ENCODE measurements at places on chromosomes 3 and 15.

GRCh38 chr15:71559098-71559497, 251.3 kb upstream of the NR2E3 start:
- H3K27me3 ChIP-seq, result no peaks in the 10 kb centered on the region
- no peaks in the 10 kb centered on the region for H3K36me3 ChIP-seq
- no peak overlapping the region for H3K4me3 ChIP-seq
- no peak for DNase-seq
- no peak overlapping the region for H3K27ac ChIP-seq

DNA sequence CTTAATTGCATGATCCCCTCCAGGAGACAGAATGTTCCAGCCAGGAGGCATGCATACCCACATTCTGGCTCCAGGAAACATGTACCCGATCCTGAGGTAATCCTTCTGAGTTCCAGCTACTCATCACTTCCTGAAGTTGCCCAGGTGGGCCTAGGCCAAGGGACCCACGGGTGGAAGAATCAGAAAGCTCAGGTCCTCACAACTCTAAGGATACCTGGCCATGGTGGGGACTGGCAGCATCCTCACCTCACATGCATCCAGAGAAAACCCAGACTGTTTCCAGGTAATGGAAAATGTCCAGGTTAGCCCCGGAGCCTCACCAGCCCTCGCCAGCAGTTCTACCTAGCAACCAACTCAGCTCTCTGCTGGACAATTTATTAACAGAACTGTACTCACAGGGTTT, 78.2 kb downstream of the DAPK2 start:
- no peak overlapping the region for H3K4me3 ChIP-seq
- peaks cover 58% of the 10 kb centered on the region for H3K4me1 ChIP-seq
- no peaks in the 10 kb centered on the region for H3K36me3 ChIP-seq
- no peak for DNase-seq
- no peaks in the 10 kb centered on the region for H3K27me3 ChIP-seq

- H3K4me3 ChIP-seq, result no peak overlapping the region
- no peaks in the 10 kb centered on the region for H3K27me3 ChIP-seq
- no peaks in the 10 kb centered on the region for H3K4me1 ChIP-seq
- H3K36me3 ChIP-seq, result no peaks in the 10 kb centered on the region
- H3K27ac ChIP-seq, result no peak overlapping the region
Observed at GRCh38 chr3:191502583-191502982, 41.6 kb downstream of the PYDC2 start.

DNA sequence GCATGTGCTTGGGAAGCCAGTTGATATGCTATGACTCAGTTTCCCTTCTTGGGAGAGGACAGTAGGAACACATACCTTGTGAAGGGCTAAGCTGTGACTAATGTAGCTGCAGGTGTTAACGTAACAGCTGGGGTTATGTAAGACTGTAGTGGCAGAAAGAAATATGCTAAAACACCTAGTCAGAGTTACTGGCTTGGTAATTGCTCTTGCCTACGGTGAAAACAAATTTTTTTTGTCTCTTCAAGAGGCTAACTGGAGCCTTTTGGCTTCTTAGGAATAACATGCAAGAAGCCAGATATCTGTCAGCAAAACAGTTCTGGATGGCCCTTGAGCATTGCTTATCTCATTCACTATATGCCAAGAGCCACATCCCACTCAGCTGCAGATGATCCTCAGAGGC, 1.4 kb downstream of the MAPKBP1 start:
- peak; percentile 25 for DNase-seq
- H3K27ac ChIP-seq, result peak overlapping the region; percentile 50
- peaks cover 2% of the 10 kb centered on the region for H3K36me3 ChIP-seq

GRCh38 chr3:53193466-53194209, 32.6 kb downstream of the PRKCD start:
- no peak for DNase-seq
- H3K36me3 ChIP-seq, result peaks cover 5% of the 10 kb centered on the region
- no peaks in the 10 kb centered on the region for H3K27me3 ChIP-seq
- no peak overlapping the region for H3K27ac ChIP-seq
- H3K4me1 ChIP-seq, result peaks cover 10% of the 10 kb centered on the region
- H3K4me3 ChIP-seq, result no peak overlapping the region

DNA sequence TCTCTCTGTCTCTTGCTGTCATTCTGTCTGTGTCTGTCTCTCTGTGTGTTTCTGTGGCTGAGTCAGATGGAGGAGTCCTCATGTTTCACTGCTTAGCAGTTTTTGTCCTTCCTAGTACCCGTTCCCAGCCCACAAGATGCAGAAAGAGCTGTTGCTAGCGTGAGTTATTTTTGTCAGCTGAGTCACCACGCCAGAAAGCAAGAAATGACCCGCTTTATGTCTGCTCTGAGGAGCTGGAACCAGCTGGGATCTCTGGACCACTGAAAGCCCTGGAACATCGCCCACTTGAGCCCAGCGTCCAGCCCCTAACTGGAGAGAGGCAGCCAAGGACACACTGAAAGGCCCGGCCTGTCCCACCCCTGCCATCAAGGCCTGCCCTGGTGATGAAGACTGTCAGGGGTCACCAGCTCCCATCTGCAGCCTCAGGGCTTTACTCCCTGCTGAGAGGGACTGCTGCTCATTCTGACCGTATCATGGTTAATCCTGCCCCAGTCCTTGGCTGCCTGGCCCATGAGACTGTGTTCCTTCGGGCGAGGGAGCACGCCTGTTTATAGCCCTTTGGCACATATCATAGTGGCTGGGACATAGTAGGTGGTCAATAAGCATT, 101.7 kb upstream of the TPM1 start:
- no peaks in the 10 kb centered on the region for H3K4me1 ChIP-seq
- H3K4me3 ChIP-seq, result no peak overlapping the region
- H3K27ac ChIP-seq, result peak overlapping the region; percentile 23
- H3K36me3 ChIP-seq, result no peaks in the 10 kb centered on the region

DNA sequence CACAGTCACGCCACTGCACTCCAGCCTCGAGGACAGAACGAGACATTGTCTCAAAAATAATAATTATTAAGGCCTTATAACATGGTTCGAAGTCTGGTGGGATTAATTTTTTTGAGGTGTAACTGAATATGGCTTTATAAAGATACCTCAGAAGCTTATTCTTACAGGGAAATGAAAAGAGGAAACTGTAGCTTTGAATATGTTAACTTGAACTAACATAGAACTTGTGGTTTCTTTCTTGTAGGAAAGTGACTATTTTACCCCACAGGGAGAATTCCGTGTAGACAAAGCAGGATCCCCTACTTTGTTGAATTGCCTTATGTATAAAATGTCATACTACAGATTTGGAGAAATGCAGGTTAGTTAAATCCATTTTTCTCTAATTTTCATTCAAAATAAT, 96.3 kb downstream of the STT3B start:
- H3K36me3 ChIP-seq, result peaks cover 22% of the 10 kb centered on the region
- no peaks in the 10 kb centered on the region for H3K4me1 ChIP-seq
- H3K27ac ChIP-seq, result no peak overlapping the region
- no peak overlapping the region for H3K4me3 ChIP-seq
- no peaks in the 10 kb centered on the region for H3K27me3 ChIP-seq

DNA sequence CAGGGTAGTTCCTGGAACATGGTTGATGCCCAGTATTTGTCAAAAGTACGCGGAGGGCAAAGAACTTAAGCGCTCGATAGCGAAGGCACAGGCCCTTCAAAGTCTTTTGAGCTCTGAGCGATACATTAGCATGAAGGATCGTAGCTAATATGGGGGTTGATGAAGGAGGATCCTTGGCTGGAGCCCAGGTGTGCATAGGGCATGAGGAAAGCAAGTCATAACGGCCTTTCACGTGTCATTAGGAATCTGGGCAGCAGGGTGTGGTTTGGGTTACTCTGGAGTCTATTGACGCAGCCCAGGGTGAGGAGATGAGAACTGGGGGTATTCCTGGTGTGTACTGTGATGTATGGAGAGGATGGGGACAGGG, 31.7 kb downstream of the SPINK8 start:
- H3K4me3 ChIP-seq, result peak overlapping the region; percentile 66
- H3K27ac ChIP-seq, result peak overlapping the region; percentile 99
- peaks cover 7% of the 10 kb centered on the region for H3K4me1 ChIP-seq
- H3K27me3 ChIP-seq, result no peaks in the 10 kb centered on the region
- DNase-seq, result peak; percentile 76
- H3K36me3 ChIP-seq, result peaks cover 2% of the 10 kb centered on the region

GRCh38 chr3:194598771-194599557, 34.3 kb downstream of the TMEM44 start:
- no peaks in the 10 kb centered on the region for H3K4me1 ChIP-seq
- DNase-seq, result no peak

GRCh38 chr15:67911727-67912126, 71.9 kb upstream of the RNU6-1 start:
- no peaks in the 10 kb centered on the region for H3K36me3 ChIP-seq
- no peaks in the 10 kb centered on the region for H3K4me1 ChIP-seq
- no peak overlapping the region for H3K4me3 ChIP-seq
- DNase-seq, result no peak
- H3K27me3 ChIP-seq, result no peaks in the 10 kb centered on the region
- no peak overlapping the region for H3K27ac ChIP-seq

DNA sequence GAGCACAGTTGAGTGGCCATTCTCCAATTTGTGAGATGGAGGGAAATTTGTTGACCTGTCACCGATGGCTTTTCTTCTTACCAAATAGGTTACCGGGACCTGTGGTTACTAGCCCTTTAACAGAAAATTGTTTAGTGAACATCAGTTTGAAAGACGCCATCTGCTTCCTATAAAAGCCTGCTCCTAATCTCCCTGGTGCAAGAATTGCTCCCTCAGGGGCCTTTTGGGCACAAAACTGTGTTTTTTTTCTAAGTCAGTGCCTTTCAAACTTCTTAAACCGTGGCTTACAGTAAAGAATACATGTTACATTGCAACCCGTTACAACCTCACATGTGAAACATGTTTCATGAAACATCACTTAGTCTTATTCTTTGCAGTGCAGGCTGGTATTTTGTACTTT, 15.0 kb downstream of the CACNA2D3 start:
- no peaks in the 10 kb centered on the region for H3K4me1 ChIP-seq
- DNase-seq, result no peak
- H3K36me3 ChIP-seq, result no peaks in the 10 kb centered on the region
- no peak overlapping the region for H3K27ac ChIP-seq
- no peak overlapping the region for H3K4me3 ChIP-seq
- H3K27me3 ChIP-seq, result peaks cover 2% of the 10 kb centered on the region

DNA sequence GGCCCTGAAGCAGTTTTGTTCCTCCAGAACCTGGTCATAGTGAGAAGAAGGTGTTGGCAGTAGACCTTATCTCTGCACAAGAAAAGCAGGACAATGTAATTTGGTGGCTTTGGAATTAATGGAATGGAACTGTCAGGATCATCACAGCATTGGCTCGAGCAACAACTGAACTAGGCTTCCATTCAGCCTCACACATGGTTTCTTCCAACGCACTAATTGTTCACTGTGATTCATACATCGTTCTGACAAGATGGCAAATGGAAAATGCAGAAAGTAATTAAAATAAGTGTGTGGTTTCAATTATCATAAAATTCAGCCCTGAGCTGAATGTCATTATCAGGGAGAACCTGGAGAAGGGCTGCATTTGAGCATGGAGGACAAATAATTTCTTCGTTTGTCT, 80.6 kb downstream of the MFSD1 start:
- DNase-seq, result no peak
- no peak overlapping the region for H3K4me3 ChIP-seq
- no peaks in the 10 kb centered on the region for H3K36me3 ChIP-seq
- no peaks in the 10 kb centered on the region for H3K4me1 ChIP-seq
- no peaks in the 10 kb centered on the region for H3K27me3 ChIP-seq
- no peak overlapping the region for H3K27ac ChIP-seq

GRCh38 chr3:46427916-46428833, 21.1 kb downstream of the CCRL2 start:
- no peaks in the 10 kb centered on the region for H3K27me3 ChIP-seq
- no peaks in the 10 kb centered on the region for H3K4me1 ChIP-seq
- H3K4me3 ChIP-seq, result no peak overlapping the region

DNA sequence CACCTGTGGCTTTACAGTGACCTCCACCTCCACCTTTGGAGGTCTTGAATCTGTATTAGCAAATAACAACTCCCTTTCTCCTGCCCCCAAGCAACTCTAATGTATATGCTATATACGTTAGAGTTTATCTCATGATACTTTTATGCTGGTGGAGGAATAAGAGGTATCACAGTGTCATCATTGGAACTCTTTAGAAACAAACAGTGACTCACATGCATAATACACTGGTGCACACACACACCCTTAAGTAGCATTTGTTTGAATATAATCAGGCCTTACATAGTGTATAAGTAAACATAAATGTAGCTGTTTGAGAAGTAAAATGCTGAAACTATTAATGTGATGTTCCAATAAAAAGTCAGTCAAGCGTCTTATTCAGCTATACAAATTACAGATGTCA, 280.2 kb upstream of the C2CD4B start:
- H3K27ac ChIP-seq, result peak overlapping the region; percentile 34
- DNase-seq, result no peak
- no peaks in the 10 kb centered on the region for H3K27me3 ChIP-seq
- H3K4me3 ChIP-seq, result no peak overlapping the region
- H3K36me3 ChIP-seq, result no peaks in the 10 kb centered on the region

GRCh38 chr3:183255348-183255730, 2.3 kb downstream of the B3GNT5 start:
- peak overlapping the region; percentile 99 for H3K27ac ChIP-seq
- peaks cover 17% of the 10 kb centered on the region for H3K36me3 ChIP-seq
- peak overlapping the region; percentile 98 for H3K4me3 ChIP-seq
- H3K27me3 ChIP-seq, result no peaks in the 10 kb centered on the region

- peak; percentile 19 for DNase-seq
- no peaks in the 10 kb centered on the region for H3K27me3 ChIP-seq
- peaks cover 2% of the 10 kb centered on the region for H3K4me1 ChIP-seq
- no peak overlapping the region for H3K4me3 ChIP-seq
- H3K27ac ChIP-seq, result no peak overlapping the region
- no peaks in the 10 kb centered on the region for H3K36me3 ChIP-seq
Observed at GRCh38 chr3:20060974-20061685, 20.9 kb downstream of the KAT2B start.

- no peak overlapping the region for H3K27ac ChIP-seq
- no peaks in the 10 kb centered on the region for H3K4me1 ChIP-seq
- no peaks in the 10 kb centered on the region for H3K27me3 ChIP-seq
- no peak overlapping the region for H3K4me3 ChIP-seq
- H3K36me3 ChIP-seq, result no peaks in the 10 kb centered on the region
- peak; percentile 60 for DNase-seq
Observed at GRCh38 chr3:167406876-167407492, 26.9 kb upstream of the ZBBX start.

Measured in small intestine (tissue), 16 donors.